ENCODE measurements at places on chromosomes 7 and 10.

DNA sequence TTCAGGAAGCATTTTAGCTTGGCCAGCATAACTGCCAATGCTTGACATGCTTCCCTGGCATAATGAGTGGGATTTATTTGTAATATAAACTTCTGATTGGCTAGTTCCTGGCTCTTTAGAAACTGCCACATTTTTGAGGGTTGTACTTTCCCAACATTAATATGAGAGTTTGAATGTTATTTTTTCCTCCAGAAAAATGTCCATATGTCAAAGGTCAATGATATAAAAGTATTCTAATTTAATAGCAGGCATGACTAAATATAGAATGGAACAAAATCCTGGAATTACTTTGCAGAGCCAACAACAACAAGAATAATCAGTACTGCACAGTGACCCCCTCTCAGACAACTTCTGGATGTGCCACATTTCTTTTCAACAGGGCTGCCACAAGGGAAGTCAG lies 352.6 kb downstream of the PRPF18 start:
- no peak for DNase-seq

DNA sequence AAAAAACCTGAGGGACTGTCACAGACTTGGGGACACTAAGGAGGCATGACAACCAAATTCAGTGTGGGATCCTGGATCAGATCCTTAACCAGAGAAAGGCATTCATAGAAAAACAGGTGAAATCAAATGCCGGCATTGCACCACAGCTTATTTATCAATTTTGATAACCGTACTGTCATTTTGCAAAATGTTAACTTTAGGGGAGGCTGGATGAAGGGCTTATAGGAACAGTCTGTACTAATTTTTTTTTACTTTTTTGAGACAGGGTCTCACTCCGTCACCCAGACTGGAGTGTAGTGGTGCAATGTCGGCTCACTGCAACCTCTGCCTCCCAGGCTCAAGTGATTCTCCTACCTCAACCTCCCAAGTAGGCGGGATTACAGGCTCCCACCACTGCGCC lies 217.1 kb downstream of the ELMO1 start:
- DNase-seq: no peak

DNA sequence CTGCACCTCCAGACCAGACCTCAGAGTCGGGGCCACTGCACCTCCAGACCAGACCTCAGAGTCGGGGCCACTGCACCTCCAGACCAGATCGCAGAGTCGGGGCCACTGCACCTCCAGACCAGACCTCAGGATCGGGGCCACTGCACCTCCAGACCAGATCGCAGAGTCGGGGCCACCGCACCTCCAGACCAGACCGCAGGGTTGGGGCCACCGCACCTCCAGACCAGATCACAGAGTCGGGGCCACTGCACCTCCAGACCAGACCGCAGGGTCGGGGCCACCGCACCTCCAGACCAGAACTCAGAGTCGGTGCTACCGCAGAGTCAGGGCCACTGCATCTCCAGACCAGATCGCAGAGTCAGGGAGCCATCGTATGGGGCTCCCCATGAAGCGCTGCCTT lies 105.9 kb downstream of the ACTR3B start:
- no peak for DNase-seq

DNA sequence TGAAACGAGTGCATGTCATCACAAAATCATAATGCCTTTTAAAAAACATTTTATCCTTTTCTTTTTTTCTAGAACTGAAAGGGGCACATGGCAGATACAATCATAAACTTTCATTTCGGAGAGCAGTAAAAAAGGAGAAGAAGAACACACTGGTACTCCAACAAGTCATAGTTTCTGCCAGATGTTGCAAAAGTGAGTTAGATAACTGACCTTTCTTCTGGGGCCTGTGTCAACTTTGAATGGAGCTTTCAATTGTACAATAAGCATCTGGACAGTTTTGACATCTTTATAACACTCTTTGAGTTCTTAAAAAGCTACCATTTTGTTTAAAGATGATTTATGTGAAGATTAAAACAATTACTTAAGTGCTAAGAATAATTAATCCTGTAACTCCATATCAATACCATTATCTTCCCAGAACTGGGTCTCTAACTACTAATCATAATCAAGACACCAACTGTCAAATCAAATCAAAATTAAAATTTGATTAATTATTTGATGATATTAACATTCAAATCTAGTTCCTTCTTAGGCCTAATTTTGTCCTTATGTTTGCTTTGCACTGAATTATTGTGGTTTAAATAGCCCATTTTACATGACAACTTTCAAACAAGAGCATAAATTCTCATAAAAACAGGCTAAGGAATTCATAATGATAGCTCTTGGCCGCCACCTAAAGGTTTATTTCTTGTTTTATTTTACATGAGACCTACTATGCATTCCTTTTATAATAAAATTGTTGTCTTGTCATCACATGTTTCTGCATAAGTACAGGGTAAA lies 19.5 kb upstream of the ITGB8 start:
- DNase-seq: peak; percentile 85

DNA sequence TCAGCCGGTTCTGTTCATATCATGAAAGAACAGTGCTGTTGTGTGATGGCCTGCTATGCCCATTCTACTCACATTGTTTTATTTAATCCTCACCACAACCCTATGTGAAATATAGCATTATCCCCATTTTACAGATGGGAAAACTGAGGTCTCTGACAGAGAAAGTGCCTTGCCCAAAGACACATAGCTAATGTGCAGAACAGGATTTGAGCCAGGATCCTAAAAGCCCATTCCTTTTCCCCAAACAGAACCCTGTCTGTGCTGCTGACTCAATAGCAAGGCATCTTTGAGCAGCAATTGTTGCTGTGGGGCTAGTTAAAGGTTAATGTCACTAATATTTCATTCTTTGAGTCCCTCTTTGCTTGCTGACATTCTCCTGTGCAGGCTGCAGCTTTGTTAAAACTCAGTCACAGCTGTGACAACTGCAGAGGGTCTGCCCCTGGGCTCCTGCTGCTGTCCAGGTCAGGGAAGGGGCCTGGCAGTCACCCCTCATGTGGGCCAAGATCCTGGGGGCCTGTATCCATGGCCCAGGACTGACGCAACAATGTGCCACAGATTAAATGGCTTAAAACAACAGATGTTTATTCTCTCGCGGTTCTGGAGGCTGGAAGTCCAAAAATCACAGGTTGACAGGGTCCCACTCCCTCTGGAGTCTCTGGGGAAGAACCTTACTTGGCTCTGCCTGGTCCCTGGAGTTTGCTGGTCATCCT lies 40.4 kb downstream of the AFAP1L2 start:
- no peak for DNase-seq

GRCh38 chr10:113267619-113268562 lies 285.0 kb upstream of the HABP2 start:
- DNase-seq: no peak

GRCh38 chr10:119680650-119681081 lies 29.5 kb downstream of the BAG3 start:
- no peak for DNase-seq

DNA sequence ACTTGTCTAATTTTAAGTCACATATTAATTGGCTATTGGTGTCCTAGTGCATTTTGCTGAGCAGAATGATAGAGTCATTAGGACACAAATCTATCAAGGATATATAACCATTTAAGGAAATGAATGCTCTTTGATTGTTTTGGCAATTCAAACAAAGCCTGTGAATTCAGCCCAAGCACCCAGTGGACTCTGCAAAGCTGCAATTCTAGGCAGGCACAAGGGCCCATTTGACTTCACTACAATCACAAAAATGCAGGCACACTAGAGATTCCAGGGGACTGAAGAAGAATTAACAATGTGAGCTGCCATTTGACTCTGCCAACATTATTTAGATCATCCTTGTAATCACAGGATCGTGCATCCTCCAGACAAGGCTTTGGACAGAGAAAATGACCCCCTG lies 544.2 kb upstream of the PHF14 start:
- no peak for DNase-seq

DNA sequence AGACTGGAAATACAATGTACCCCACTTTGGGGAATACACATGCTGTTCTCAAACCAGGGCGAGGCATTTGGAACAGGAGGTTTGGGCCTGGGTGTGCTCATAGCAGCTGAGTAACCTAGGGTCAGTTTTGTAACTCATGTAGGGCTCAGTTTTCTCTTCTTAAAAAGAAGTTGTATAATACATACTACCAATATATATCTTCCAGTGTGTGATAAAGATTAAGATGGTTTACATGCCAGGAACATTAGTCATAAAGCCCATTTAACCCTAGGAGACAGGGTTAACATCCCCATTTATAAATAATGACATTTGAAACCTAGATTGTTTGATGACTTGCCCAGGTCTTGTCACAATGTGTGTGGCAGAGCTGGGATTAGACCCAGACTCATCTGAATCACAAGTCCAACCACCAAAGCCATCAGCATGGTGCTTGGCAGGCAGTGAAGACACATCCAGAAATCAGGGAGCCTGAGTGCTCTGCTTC lies 6.0 kb downstream of the AKR1B10 start:
- no peak for DNase-seq

DNA sequence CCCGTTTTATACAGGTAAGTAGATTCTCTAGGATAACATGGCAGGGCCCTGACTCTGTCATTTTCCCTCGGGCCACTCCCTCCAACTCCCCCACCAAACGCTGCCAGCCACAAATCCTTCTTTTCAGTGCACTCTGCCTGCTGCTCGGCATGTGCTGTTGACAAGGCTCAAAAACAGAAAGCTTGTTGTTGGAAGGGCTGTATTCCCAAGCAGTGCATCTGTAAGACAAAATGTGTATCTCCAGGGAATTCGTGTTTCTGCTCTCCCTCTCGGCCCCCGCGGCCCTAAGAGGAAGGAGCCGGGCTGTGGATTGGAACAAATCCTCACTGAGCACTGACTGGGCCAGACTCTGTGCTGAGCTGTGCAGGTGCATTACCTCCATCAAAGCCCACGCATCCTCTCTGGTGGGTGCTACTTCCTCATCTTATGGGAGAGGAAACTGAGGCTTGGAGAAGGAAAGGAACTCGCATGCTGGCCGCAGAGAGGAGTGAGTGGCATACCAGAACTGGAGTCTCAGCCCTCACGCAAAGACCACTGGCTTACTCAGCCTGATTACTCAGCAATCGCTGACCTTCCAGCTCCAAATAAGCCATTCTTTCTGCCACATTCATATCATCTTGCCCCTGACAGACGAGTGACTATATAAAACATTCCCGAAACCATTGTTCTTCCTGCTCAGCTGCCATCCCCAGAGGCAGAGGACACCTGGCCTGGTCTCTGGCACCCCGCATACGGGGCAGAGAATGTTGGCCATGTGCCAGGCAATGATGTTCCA lies 33.5 kb upstream of the ENO4 start:
- DNase-seq: no peak

DNA sequence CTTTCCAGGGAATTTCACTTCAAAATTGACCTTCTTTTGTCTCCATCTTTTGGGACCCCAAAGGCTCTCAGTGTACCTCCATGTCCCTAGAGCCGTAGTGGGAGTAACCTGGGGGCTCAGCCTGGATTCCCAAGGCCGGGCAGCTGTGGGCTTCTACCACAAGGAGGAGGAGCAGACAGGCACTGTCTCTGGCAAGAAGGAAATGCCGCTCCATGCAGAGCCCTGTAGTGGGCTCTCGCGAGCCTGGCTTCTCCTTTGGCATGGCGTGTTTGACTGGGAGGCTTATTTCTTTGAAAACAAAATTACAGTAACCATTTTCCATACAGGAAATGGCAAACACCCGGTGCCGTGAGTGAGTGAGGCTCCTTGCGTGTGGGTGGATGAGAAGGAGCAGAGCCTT lies 76.8 kb upstream of the FAM180A start:
- no peak for DNase-seq

GRCh38 chr10:92239600-92240288 lies 51.1 kb downstream of the CPEB3 start:
- peak; percentile 63 for DNase-seq

DNA sequence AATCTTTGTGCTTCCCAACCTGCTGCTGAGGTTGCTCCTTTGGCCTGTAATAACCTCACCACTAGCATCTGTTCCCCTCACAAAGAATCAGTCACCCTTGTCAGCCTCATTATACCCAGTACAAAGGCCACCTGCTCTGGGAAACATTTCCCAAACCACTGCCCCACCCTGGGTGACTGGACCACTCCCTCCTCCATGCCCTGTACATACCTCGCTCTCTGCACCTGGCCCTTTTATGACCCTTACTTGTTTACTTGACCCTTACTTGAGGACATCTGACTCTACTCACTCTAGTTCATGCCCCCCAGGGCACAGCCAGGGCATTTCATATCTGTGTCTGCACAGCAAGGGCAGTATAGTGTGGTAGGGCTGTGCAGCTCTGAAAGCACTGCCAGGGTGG lies 21.4 kb upstream of the AOC1 start:
- no peak for DNase-seq

DNA sequence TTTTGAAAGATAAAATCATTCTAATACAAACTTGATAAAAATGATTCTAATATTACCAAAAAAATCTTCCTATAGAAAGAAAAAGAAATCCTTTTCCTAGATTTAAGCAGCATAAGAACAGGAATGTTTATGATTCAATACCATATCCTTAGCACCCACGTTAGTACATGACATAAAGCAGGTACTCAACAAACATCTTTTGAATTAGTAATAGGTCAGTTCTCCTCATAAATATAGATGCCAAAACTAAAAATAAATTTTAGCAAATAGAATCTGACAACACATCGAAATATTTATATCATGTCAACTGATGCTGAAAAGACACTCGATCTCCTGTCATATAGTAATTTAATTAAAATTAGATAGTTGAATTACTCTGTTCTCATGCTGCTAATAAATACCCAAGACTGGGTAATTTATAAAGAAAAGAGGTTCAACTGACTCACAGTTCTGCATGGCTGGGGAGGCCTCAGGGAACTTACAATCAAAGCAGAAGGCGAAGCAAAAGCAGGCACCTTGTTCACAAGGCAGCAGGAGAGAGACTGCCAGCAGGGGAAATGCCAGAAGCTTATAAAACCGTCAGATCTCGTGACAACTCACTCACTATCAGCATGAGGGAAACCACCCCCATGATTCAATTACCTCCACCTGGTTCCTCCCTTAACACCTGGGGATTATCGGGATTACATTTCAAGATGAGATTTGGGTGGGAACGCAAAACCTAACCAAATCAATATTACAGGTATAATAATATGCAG lies 191.8 kb downstream of the HTR7 start:
- no peak for DNase-seq

DNA sequence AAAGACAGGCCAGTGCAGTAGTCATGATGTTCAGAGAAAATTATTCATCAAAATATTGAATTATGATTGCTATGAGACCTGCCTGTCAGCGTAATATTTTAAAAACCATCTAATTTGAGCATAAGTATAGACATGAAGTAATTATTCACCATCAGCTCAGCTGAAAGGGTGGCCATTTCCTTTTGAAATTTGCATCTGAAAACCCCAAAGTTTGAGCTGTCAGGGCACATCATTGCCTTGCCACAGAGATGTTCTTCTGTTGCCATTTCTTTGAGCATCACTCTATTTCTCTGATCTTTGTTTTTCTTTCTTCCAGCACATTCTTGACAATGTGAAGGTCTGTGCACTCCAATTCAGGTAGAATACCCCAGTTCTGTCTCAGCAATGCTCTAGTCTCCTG lies 147.5 kb upstream of the RHOBTB1 start:
- DNase-seq: no peak

All from hematopoietic multipotent progenitor cell treated with erythropoietin and hydrocortisone succinate and interleukin-3 and kit ligand, for 4 days (in vitro differentiated cells).